ENCODE measurements at places on chromosomes 7 and 10. TPM values are rescaled to one million over a fixed set of nuclear protein-coding genes. Genes with fewer than 3 reads are reported as not detected.

Gene AKR1C8
- total RNA-seq, result not detected

Gene OR13A1
- total RNA-seq, result not detected

Gene PTPRZ1
- not detected for total RNA-seq

Gene SH2D4B
- total RNA-seq, result not detected

Gene BICC1
- 22.9 TPM for total RNA-seq

Gene PTF1A
- total RNA-seq, result not detected

Gene GRM8
- not detected for total RNA-seq

Gene CADPS2
- total RNA-seq, result 12.4 TPM

Gene ADGRA1
- total RNA-seq, result not detected

Gene MBLAC1
- 2.3 TPM for total RNA-seq

Gene CLCN1
- not detected for total RNA-seq

Gene PAXIP1
- 9.1 TPM for total RNA-seq

Gene ADAM8
- 3.1 TPM for total RNA-seq

Gene COL28A1
- not detected for total RNA-seq

Gene MYH16
- 0.12 TPM for total RNA-seq

Gene LUC7L2
- 33.1 TPM for total RNA-seq

Gene TRPV6
- total RNA-seq, result not detected

Gene CDK14
- total RNA-seq, result 3.9 TPM

Gene PVRIG
- not detected for total RNA-seq

Gene RASA4B
- 12.1 TPM for total RNA-seq

Gene TMEM178B
- 3.1 TPM for total RNA-seq

Gene TMEM168
- total RNA-seq, result 15.6 TPM

Gene PLXNA4
- total RNA-seq, result 1.2 TPM

Gene CAMK2B
- 0.05 TPM for total RNA-seq

Gene HOXA9
- total RNA-seq, result 36.1 TPM

Gene FAM237B
- not detected for total RNA-seq

Gene MMP21
- not detected for total RNA-seq

Gene PON1
- not detected for total RNA-seq

Gene CPED1
- total RNA-seq, result 2.3 TPM

Gene SPDYE11
- total RNA-seq, result not detected
